ENCODE measurements at places on chromosomes 2 and 18.

DNA sequence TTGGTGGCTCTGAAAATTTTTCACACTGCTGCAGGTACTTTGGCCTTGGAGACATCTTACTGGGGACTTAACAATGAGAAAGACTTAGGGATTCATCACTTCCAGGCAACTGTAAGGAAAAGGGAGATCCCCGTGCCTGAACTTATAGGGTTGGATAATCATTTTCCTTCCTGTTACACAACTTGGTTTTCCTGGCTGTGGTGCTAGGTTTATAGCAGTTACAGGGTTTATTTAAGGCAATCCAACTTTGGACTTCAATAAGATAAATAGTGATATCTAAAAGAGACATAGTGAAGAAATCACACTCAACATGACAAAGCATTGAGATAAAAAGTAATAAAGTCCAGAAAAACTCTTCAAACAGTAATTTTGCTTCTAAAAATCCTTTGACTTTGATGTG is 70.2 kb upstream of the RAPH1 start:
- DNase-seq = no peak

DNA sequence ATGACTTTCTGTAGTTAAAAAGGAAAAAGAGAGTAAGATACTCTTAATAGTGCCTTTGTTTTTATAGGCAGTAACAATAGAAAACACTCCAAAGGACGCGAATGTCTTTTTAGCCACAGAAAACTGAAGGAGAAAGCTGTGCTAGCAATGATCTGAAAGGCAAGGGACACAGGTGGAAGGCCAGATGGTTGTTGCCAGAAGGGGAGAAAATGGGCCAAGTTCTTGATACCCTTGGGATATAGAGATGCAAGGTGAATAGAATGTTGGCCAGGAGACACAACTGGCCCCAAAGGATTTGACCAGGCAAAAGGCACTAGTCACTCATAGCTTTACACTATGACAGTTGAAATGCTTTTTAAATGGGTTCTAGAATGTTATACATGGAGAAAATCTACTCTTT is 180.0 kb downstream of the NRXN1 start:
- DNase-seq = no peak

DNA sequence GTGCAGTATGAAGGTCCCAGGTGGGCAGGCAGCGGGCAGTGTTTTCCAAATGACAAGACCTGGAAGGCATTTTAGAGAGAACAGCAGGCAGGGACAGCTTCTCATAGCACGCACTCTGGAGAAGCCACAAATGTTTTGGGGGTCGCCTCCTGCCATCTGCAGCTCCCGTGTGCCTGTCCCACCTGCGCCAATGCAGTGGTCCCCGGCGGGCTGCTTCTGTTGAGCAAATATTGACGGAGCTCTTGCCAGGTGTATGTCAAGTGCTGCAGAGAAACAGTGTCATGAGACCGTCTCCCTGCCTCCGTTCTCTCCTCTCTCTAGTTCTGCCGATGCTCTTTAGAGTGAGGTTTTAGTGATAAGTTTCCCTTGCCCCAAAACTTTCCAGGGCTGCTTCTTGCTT is 174.8 kb downstream of the LDLRAD4 start:
- DNase-seq = no peak

GRCh38 chr18:816869-817268 is 4.8 kb upstream of the YES1 start:
- DNase-seq = no peak

- DNase-seq = peak; percentile 49
Measured at GRCh38 chr2:239258248-239258647, 142.6 kb downstream of the HDAC4 start.

- no peak for DNase-seq
Measured at GRCh38 chr2:131413148-131413747, 49.3 kb upstream of the RAB6D start.

DNA sequence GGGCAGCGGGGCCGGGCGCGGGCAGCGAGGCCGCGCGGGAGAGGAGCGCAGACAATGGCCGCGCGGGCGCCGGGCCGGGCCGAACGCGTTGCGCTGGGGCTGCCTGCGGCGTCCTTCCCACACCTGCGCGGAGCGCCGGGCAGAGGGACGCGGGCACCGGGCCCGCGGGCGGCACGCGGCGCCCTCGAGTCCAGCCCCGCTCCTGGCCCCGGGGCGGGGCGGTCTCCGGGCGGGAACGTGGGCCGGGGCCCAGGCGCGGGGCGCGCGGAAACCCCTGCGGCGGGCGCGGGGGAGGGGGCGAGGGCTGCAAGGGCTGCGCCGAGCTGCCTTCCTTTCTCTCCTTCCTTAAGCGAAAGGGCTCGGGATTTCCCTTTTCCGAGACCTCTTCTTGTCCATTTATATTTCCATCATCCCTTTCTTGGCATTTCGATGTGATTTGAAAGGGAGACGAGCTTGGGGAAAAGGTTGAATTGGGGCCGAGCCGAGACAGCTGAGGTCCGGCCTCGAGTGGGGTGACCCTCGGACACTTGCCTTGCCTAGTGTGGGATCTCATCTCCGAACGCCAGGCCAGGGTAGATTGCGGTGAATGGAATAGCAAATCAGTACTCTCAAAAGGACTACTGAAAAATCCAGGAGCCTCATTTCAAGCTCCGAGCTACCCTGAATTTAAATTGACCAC is 676 bp downstream of the KLHL23 start:
- DNase-seq = peak; percentile 22

- DNase-seq = no peak
Measured at GRCh38 chr18:32036506-32037180, 18.0 kb downstream of the RNF125 start.

- no peak for DNase-seq
Measured at GRCh38 chr18:56196495-56197225, 441.7 kb downstream of the TXNL1 start.

Measured in natural killer cell (primary cell).